MM.1S (cell line): ENCODE measurements at places on chromosomes 2 and 18.

- DNase-seq = peak; percentile 55
Measured at GRCh38 chr2:160457588-160457987, 36.0 kb downstream of the RBMS1 start.

GRCh38 chr2:239120664-239121063 lies 272.8 kb downstream of the TWIST2 start:
- DNase-seq = no peak

GRCh38 chr18:44508474-44508873 lies 172.2 kb upstream of the SETBP1 start:
- DNase-seq = no peak

DNA sequence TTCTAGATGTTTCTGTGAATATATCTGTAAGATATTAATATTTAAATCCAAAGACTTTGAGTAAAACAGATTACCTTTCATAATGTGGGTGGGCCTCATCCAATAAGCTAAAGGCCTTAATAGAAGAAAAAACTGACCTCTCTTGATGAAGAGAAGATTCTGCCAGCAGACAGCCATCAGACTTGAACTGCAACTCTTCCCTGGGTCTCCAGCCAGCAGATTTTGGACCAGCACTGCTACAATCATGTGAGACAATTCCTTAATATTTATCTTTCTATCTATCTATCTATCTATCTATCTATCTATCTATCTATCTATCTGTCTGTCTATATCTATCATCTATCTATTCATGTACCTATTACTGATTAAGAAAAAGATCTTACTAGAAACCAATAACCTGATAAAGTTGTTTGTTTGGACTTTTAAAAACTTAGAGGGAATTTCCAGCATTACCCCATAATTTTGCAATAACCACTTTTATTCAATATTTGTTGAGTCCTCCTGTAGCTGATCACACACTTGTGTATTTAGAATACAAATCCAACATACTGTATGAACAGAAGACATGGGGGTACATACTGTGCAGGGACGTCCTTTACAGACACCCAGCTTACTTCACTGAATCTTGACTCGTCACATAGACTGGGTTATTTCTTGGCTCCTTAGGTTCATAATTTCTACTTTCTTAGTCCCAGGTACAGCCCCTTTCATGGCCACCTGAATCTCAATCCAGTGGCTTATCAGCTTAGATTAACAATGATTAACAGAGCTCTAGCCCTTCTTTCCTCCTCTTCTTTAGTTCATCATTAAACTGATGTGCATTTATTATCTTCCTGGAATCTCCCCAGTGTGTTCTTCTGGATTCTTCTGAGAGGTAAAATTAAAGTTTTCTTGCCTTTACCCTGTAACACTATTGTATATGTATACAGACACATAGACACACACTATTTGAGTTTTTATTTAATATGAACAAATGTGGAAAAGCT lies 27.2 kb upstream of the STAT4 start:
- no peak for DNase-seq

- DNase-seq = no peak
Measured at GRCh38 chr18:66900837-66901236, 296.9 kb upstream of the CDH19 start.

- no peak for DNase-seq
Measured at GRCh38 chr2:30778611-30779010, 28.6 kb downstream of the CAPN13 start.

DNA sequence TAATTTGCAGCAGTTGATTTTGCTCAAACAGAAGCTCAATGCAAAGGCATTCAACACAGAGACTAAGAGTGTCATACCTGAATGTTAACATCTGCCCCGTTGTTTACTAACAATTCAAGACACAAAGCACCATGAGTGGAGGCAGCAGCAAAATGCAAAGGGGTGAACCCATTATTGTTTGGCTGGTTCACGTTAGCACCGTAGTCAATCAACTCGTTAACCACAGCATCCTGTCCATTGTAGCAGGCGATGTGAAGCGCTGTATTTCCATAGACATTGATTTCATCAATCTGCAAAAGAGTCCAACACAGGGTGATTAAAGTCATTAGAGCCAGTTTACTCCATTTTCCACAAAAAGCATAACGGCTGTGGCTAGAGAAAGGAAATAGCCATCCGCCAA lies 189.3 kb downstream of the ANKRD44 start:
- no peak for DNase-seq
